Esophagus squamous epithelium (tissue), 5 donors: ENCODE measurements at places on chromosomes 3 and 15.

DNA sequence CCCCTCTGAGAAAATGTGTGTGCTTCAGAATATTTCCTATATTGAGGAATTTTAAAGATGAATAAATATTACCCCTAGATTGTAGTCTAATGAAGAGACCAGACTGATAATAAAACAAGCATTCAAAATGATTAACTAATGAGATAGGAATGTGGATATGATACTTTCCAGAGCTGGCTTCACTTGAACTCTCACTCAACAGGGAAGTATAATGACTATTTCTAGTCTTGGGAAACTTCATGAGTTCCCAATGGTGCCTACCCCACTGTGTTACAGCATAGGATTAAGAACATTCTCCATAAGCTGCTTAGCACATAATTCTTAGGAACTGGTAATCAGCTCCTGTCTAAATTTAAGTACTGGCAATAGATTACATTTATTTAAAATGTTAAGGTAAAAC, 261.5 kb upstream of the ZNF385D start:
- no peak for DNase-seq

GRCh38 chr3:151962912-151963311, 89.5 kb downstream of the SUCNR1 start:
- no peak for DNase-seq

DNA sequence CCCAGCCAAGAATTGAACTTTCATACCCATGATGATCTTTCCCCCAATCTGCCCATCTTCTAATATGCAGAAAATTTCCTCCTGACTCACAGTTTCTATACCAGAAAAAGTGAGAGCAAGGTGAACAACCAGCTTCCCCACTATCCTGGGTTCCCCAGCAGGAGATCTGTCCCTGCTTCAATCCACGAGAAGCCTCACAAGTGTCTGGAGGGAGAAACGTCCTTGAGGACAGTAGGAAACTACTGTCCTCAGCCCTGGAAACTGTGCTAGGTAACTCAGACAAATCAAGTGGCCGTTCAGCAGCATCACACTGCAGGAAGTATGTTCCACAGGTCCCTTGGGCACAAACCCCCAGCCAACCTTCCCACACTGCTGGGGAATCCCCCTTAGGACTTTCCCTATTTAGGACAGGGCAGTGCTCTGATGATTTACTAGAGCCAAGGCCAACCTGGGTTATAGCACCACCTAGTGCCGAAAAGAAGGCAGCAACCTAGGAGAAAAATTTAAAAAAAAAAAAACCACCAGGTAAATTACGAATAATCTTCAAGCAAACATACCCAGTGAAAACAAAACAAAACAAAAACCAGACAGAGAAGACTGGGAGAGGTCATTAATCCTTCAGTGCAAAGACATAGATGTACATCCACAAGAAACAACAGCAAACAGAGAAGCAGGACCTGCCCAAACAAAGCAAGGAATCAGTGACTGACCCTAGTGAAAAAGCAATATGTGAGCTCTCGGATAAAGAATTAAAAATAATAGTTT, 36.0 kb downstream of the MORC1 start:
- DNase-seq: no peak

DNA sequence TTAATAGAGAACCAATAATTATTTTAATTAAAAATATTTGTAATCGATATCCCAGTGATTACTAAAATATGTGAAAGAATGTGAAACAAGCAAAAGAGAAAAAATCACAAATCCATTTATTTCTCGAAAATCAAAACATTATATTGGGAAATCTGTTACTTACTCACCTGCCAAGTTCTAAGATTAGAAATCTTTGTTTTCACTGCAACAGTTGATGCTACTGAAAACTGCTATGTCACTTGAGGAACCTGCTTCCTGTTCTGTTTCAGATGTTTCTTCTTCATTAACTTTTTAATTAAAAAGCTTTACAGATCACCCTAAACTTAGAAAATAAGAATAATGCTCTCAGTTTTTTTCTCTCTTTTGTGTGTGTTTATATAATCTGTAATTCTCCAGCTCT, 13.7 kb upstream of the DPH6 start:
- no peak for DNase-seq

DNA sequence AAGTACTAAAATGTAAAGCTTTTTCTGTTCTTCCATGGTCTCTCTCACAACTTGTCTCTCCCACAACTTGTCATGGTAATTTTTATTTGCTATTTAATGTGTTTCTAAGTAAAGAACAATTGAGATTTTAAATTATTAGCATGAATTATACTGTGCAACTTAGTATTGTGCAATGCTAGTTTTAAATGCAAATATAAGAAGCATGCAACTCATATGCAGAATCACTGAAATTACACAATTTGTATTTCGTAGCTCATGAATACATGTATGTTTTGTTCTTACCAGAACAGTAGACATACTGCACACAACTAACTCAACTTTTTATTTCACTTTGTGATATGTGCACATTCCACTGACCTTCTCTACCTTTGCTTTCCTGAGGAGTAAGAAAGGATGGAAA, 96.5 kb downstream of the SQOR start:
- DNase-seq: no peak

GRCh38 chr15:60801395-60801794, 322.5 kb upstream of the ICE2 start:
- DNase-seq: no peak

- DNase-seq: no peak
Measured at GRCh38 chr3:5298453-5298852, 110.9 kb downstream of the EDEM1 start.

GRCh38 chr15:65954289-65954741, 85.0 kb downstream of the RAB11A start:
- DNase-seq: no peak

GRCh38 chr3:20511863-20512505, 326.0 kb upstream of the SGO1 start:
- DNase-seq: no peak

GRCh38 chr3:38627956-38628355, 21.5 kb downstream of the SCN5A start:
- no peak for DNase-seq

- no peak for DNase-seq
Measured at GRCh38 chr3:109973733-109974132, 636.4 kb upstream of the DPPA4 start.

DNA sequence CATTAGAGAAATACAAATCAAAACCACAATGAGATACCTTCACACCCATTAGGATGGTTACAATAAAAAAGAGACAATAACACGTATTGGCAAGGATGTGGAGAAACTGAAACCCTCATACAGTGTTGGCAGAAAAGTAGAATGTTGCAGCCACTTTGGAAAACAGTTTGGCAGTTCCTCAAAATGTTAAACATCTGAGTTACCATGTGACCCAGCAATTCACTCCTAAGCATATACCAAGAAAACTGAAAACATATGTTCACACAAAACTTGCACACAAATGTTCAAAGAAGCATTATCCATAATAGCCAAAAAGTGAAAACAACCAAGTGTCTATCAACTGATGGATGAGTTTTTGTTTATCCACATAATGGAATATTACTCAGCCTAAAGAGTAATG, 166.9 kb upstream of the FAM3D start:
- DNase-seq: no peak

DNA sequence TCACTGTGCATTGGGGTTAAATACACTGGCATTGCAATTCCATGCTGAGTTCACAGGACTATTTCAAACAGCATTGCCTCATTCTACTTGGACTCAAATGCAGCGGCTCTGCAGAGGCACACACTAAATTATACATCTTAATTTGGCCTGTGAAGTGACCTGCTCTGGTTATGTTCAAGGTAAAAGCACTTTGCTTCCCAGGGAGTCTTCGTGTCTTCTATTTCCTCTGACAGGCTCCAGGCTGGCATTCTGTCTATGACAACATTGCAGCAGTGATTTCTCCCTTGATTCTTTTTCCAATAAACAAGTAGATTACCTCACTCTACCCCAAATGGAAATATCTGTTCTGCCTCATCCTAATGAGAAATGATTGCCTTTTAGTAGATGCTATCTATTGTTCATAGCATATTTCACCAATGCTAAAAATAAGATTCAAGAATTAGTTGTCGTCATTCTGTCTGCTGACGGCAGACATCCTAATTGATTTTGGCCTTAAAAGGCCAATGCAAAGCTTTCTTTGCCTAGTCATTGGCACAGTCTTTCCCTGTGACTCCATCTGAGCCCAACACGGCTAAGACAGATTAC, 33.8 kb downstream of the FMN1 start:
- no peak for DNase-seq

GRCh38 chr15:50116477-50116876, 2.6 kb downstream of the ATP8B4 start:
- DNase-seq: no peak

DNA sequence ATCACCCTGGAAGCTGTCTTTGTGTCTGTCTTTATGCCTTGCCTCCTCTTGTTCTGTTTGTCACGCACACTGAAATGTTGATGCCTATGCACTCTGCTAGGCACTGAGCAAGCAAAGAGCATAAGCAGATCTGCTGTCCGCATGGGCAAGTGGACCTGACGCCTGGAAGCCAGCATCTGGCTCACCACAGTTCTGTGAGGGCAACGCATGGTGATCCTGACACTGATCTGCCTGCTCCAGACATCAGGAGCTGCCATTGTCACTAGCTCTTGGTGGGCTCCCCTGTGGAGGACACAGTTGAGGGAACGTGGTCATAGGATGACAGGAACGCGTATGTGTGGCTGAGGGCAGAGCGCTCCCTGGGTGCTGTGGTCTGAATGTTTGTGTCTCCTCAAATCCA, 234.6 kb downstream of the ADAMTS17 start:
- no peak for DNase-seq

DNA sequence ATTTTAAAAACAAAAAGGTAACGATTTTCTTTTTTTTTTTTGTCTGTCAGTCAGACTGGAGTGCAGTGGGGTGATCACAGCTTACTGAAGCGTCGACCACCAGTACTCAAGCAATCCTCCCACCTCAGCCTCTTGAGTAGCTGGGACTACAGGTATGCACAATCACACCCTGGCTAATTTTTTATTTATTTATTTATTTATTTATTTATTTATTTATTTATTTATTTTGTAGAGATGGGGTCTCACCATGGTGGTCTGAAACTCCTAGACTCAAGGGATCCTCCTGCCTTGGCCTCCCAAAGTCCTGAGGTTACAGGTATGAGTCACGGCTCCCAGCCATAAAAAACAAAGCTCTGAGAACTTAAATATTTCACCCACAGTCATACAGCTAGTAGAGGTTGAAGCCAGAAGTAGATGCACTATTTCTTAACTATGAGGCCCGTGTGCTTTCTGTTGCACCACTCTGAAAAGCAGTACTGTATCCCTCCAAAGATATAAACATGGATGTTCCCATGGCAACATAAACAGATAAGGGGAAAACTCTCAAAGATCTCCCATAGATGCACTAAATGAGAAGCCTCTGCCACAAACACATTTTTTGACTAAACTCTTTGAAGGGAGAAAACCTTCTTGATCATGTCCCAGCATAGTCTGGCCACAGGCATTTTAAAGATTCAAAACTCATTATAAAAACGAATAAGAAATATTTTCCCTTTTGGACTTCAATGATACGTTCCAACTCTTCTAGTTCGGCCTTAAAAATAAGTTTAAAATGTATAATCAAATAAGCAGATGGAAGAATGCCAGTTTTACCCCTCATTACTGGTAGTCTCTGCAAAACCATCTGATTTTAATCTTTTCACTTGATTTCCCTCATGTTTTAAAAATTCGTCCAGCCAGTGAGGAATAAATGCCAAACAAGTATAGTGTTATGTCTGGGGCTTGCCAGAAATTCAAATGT, 162.3 kb upstream of the ARHGEF26 start:
- DNase-seq: no peak

- no peak for DNase-seq
Measured at GRCh38 chr3:134249296-134249841, 1.3 kb downstream of the RYK start.

GRCh38 chr3:71258116-71258515, 325.4 kb downstream of the FOXP1 start:
- no peak for DNase-seq

DNA sequence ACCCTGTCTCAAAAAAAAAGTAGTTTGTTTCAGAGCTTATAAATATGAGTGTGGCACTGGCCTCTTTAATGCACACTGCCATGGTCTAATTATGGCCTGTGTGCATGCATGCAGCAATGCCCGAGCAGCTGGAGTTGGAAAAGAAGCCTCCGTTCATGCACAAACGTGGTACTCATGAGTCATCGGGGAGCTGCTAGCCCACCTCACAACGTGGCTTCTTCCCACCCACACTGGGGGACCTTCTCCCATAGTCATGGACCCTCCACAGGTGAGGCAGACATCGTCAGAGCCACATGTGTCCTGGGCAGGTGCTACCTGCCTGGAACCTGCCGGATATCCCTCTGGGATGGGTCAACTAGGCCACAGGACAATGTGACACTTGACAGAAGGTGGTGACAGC, 66.7 kb downstream of the ATP10A start:
- no peak for DNase-seq

DNA sequence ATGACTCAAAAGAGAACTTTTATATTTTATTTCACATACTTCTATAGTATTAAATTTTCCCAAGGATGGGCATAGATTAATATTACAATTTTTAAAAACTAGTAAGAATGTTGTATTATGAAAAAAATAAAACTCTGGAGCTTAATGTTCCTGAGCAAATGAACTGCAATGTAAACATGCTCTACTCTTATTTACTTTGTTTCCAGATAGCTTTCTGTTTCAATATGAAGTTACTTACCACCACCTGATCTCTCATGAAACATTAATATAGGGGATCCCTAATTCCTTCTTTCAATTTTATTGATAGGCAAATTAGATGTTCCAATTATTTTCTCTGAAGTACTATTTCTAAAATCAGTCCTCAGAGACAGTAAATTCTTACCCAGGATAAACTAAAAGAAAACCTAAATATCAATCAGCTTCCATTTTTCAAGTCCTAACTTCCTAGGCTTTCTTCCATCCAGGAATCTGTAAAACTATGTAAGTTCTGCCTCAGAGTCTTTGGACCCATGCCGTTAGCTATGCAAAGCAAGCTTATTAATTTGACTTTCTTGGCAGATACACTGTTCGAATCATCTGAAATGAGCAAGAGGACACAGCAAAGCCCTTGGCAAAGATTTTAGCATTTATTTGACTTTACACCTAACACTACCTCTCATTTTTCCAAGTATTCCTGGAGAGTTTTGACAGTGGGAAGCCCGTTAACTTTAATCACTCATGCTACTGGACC, 93.2 kb downstream of the PLCH1 start:
- DNase-seq: no peak

- no peak for DNase-seq
Measured at GRCh38 chr15:60090747-60091146, 86.6 kb downstream of the FOXB1 start.

DNA sequence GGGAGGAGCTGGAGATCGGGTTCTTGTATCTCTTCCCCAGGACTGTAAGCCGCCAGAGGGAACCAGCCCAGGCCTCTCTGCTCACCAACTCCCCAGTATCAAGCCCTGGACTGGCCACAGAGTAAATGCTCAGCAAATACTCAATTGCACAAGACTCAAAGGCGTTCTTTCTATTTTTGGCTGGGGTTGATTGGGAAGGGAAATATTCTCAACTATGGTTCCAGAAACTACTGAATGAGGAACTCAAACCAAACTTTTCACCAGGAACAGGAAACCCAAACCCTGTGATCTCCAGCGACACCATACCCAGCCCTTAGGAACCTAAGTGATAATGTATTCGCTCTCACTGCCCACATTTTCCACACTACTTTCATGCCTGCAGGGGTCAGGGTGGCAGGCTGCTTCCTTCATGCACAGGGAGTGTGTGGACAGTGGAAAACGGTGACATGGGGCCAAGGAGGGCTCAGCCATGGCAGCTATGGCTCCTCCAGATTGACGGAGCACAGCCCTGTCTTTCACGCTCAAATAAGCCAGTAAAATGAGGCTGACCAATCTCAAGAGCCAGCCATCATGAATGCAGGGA, 124.7 kb upstream of the RAD18 start:
- no peak for DNase-seq
